ENCODE measurements at places on chromosomes 12 and 14. TPM values are rescaled to one million over a fixed set of nuclear protein-coding genes. Genes with fewer than 3 reads are reported as not detected.
A peak's percentile ranks its signal among the peaks of the same experiment; 100 is the strongest.

GRCh38 chr12:2003676-2004112 is 563 bp downstream of the DCP1B start:
- DNase-seq: no peak

GRCh38 chr12:110180591-110181005 is 56.4 kb downstream of the IFT81 start:
- DNase-seq: no peak

DNA sequence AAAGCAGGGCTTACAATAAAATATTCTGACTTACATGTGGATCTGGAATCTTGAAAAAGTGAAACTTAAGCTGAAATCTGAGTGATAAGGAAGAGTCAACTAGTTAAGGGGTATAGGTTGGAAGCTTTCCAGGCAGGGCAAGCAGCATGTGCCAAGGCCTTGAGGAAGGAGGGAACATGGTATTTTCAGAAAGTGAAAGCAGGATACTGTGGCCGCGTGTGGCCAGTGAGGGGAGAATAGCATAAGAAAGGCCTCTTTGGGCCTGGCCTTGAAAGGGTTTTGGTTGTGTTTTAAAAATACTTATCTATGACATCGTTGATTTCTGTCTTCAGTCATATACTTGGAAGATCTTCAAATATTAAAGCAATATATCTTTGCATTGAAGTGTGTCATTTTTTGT is 213.4 kb downstream of the AKAP6 start:
- peak; percentile 27 for DNase-seq

DNA sequence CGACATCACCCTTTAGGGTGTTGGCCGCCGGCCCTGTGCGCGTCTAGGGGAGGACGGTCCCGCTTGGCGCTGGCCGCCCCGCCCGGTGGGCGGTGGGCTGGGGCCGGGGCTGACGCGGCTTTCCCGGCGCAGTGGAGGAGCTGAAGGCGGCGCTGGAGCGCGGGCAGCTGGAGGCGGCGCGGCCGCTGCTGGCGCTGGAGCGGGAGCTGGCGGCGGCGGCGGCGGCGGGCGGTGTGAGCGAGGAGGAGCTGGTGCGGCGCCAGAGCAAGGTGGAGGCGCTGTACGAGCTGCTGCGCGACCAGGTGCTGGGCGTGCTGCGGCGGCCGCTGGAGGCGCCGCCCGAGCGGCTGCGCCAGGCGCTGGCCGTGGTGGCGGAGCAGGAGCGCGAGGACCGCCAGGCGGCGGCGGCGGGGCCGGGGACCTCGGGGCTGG is 3.6 kb downstream of the TNFAIP2 start:
- DNase-seq: no peak

The DBX2 gene
- not detected for total RNA-seq

DNA sequence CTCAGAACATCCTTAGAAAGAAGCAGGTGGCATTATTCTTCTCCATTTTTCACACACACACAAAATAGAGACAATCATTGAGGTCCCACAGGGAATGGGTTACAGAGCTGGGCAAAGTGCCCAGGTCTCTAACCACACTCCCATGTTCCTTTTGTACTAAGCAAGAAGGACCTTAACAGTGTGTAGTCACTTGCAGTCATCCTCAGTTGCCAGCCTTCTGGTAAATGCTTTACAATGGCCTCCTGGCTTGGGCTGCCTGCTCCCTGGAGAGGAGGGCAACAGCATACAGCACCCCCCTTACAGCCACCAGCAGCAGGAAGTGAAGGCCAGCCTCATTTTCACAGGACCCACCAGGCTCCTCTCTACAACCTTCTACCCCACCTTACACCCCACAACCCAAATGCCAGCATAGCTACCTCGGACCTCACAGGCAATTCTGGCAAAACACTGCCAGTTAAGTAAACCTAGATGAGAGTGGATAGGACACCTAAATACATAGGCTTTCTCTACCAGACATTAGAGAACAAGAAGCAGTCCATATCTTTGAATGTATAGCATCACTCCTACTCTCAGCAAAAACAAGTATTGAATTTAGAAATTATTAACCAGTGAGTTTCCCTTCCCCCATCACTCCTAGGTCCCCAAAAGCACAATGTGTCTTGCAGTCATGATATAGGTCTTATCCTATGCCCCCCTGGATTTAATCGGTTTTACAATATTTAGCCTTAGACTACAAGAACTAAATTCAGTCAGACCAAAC is 88.1 kb downstream of the PPP2R5E start:
- DNase-seq: peak; percentile 39

- DNase-seq: no peak
Measured at GRCh38 chr12:128852026-128852698, 1.1 kb upstream of the GLT1D1 start.

DNA sequence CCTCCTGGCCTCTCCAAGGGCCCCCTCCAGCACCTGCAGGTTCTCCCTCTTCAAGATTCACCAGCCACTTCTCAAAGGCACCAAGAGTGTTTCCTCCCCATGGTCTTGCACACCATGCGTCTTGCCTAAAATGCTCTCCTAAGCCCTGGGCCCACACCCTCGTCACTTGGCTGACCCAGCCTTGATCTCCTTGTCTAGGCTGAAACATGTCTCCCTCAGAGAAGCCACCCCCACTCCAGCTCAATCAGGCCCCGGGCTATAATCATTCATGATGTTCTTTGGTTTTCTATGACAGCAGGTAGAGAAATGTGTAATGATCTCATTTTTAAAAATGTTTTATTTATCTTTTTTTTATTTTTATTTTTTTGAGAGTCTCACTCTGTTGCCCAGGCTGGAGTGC is 88.1 kb downstream of the EFCAB11 start:
- no peak for DNase-seq

DNA sequence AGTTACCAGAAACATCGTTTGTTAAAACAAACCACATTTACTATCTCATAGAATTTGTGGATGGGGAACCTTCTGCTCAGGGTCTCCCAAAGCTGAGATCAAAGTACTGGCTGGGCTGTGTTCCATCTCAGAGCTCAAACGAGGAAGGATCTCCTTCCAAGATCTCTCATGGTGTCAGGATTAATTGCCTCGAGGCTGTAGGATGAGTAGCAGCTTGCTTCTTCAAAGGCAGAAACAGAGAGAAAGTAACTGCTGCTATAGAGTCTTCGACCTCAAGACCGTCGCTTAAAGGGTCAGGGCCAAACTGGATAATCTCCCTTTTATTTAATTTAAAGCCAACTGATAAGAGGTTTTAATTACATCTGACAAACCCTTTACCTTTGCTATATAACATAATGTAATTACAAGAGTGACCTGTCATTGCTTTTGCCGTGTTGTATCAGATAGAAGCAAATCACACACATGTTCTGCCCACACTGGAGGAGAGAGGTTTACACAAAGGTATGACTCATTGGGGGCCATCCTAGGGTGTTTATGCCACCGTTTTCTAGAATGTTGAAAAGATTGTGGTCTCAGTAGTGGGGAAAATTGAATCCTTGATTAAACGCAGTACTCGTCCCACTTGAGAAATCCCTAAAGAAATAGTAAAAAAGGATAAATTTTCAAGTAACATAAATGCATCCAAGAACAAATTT is 868.8 kb upstream of the TMEM132C start:
- peak; percentile 47 for DNase-seq

The GPR137C gene
- total RNA-seq: 5.8 TPM

- no peak for DNase-seq
Measured at GRCh38 chr14:35742032-35742371, 67.1 kb downstream of the RALGAPA1 start.

DNA sequence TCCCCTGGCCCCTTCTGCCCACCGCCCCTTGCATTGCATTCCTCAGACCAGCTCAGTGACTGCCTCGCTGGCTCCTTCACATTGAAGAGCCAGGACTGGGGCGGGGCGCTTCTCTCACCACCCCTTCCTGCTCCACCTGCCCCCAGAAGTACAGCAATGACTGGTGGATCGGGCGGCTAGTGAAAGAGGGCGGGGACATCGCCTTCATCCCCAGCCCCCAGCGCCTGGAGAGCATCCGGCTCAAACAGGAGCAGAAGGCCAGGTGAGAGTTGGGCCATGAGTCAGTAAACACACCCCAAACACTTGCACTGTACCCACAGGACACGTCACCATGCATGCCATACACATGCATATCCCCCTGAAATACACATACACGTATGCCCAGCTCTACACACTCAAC is 5.8 kb downstream of the CACNB3 start:
- no peak for DNase-seq

DNA sequence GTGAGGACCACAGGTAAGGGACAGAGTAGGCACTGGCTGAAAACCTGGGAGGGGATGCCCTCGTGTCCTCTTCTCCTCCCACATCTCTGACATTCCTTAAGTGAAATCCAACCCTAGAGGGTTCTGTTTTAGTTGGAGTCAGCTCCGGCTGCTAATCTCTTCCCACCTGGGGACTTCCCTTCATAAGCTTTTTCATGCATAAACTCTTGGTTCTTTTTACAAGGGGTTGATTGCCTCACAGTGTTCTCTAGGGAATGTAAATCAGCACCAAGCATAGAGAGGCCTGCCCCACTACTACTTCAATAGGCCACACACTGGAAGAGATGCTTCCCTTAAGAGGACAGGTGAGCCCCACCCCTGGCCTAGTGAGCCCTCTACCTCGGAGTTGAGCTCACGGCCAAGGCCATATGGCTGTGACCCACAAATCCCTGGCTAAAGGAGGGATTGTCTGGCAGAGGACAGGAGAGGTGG is 3.2 kb upstream of the SYNDIG1L start:
- no peak for DNase-seq

The IFNG-AS1 gene
- not detected for total RNA-seq

- DNase-seq: peak; percentile 60
Measured at GRCh38 chr14:88492272-88493089, 62.3 kb downstream of the PTPN21 start.

DNA sequence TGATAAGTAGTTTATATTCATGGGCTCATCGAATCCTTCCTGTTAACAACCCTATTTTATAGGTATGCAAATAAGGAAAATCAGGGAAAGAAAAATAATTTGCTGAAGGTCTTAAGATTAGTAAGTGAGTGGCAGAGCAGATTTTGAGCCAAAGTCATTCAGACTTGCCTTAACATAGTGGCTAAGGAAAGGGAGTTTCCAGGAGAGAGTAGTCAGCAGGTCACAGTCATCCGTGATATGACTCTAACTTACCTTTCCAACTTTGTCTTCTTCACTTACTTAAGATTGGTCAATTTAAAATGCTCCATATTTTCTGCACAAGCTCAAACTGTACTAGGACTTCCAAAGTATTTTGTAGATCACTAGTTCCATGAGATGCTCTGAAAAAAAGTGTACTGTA is 46.6 kb downstream of the AKAP6 start:
- DNase-seq: no peak

The ACSM4 gene
- not detected for total RNA-seq

DNA sequence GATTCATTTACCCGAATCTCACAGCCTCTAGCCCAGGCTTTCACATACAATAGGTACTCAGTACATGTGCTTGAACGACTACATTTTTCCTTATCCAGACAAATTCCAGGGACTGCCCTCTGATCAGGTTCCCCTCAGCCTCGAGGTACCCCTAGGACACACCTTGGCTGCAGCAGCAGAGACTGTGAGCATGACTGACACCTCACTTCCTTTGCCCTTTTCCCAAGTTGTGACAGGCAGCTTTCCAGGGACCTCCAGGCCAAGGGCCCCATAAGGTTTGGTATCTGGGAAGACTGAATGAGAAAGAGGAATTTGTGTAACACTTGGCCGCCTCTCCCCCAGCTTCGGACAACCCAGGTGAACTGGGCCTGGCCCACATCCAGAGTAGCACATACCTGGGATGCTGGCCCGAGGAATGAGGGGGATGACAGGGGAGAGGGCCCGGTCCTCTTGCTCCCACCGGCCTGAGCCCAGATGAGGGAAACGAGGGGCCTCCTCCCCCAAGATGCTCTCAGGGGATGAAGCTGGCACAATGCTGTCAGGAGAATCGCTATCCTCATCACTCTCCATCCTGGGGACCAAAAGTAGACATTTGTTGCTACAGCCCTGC is 10.2 kb upstream of the PRKAG1 start:
- no peak for DNase-seq

DNA sequence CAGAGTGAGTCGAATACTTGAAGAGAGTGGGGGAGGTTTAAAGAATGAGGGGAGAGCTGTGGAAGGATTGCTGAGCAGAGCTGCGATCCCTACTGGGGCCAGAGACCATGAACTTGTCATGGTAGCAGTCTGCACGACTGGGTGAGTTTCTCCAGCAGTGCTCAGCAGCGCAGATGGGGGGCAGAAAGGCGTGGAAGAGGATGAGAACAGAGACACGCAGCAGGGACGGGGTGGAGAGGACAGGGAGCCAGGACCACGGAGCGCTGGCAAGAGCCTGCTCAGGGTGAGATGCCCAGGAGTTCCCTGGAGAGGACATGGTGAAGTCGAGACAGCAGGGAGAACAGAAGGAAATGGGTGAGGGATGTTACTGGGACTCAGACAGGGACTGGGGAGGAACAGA is 2.1 kb upstream of the AQP6 start:
- DNase-seq: no peak

DNA sequence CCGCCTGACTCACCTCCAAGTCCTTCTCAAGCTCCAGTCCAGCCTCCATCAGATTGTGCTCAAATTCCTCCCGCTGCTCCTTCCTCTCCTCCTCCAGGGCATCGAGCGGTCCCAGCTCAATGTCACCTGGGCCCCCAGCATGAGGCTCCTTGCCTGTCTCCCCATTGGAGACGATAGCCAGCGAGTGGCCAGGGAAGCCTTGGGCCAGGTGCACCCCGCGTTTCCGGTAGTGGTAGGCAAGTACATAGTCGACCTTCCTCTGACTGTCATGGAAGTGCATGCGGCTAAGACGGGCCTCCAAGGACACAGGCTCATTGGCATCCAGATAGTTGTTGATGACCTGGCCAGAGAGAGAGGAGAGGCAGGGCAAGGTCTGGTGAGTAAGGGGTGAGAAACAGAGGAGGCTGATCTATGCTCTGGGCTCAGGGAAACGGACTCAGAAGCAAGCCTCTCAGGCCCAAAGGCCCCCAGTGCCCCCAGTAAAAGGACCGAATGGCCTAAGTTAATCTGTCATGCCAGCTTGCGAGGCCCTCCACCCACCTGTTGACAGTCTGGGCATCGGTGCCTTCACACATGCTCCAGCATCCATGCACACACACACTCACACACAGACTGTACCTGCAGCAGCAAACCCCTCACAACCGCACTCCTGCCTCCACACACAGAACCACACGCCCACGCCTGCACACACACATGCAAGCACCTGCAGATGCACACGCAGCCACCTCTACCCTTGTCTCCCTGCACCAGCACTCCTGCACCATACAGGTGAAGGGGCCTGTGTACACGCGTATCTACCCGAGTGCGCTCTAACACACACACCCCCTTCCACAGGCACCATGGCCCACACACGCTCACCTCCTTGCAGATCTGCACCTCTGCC is 23.8 kb downstream of the ANO2 start:
- no peak for DNase-seq

The PHLDA1 gene
- total RNA-seq: 58.8 TPM

Data from Daoy (cell line).